ENCODE measurements at places on chromosomes 12 and 14. TPM values are rescaled to one million over a fixed set of nuclear protein-coding genes. Genes with fewer than 3 reads are reported as not detected.

Gene ABCC9
- 0.05 TPM for total RNA-seq

Gene NFE2
- not detected for total RNA-seq

Gene ENDOU
- total RNA-seq, result not detected

Gene KLRF1
- total RNA-seq, result not detected

Gene PTHLH
- not detected for total RNA-seq

Gene RNASE4
- total RNA-seq, result 11.4 TPM

Gene NR1H4
- 0.34 TPM for total RNA-seq

Gene USP44
- total RNA-seq, result 5.4 TPM

Gene KRT6C
- total RNA-seq, result not detected

Gene MTRFR
- total RNA-seq, result 7.4 TPM

Gene DEGS2
- total RNA-seq, result 2.0 TPM

Gene TMEM253
- not detected for total RNA-seq

Gene GLI1
- total RNA-seq, result 0.17 TPM

Gene FAM177A1
- 43.1 TPM for total RNA-seq

Gene CYP27B1
- 0.47 TPM for total RNA-seq

Gene SYCP3
- total RNA-seq, result not detected

Gene MAP1LC3B2
- 0.19 TPM for total RNA-seq

Gene DLGAP5
- 11.6 TPM for total RNA-seq

Gene AKT1
- 236 TPM for total RNA-seq

Gene KRT8
- 9.5 TPM for total RNA-seq
